ENCODE measurements at places on chromosomes 7 and 10.

DNA sequence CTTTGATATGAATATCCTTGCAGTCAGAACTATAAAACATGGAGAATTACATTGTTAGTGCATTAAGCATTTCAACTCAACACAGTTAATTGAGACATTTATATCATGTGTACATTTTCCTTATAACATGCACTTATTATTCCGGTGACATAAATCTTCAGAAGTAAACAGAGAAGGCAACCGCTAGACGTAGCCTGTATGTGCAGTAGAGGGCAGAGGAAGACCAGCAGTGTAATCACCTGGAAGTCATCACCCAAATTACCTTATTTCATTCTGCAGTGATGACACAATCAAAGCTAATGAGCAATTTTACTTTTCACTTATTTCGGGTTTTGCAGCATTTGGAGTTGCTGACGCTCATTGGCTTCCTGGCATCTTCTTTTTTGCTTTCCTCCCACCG lies 394.6 kb downstream of the SDK1 start:
- DNase-seq = no peak

DNA sequence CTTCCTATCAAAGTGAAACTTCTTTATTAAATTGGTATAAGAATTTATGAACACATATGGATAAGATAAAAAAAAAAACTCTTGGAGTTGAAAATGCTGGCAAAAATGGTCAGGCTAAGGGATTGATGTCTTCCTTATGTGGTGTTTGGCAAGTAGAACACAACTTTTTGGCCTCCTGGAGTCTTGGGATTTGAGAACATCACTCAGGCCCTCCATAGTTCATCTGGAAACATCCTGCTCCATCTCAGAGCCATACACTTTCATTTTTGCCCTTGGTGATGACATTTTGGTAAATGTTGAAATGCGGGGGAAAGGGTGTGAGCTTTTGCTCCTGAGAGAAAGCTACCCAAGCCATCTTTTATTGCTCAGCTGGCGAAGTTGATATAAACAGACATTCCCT lies 27.5 kb upstream of the BTBD16 start:
- no peak for DNase-seq

GRCh38 chr7:43232366-43232765 lies 119.9 kb downstream of the HECW1 start:
- no peak for DNase-seq

- DNase-seq = no peak
These were observed 98.2 kb downstream of the ANK3 start for GRCh38 chr10:60291344-60291930.

DNA sequence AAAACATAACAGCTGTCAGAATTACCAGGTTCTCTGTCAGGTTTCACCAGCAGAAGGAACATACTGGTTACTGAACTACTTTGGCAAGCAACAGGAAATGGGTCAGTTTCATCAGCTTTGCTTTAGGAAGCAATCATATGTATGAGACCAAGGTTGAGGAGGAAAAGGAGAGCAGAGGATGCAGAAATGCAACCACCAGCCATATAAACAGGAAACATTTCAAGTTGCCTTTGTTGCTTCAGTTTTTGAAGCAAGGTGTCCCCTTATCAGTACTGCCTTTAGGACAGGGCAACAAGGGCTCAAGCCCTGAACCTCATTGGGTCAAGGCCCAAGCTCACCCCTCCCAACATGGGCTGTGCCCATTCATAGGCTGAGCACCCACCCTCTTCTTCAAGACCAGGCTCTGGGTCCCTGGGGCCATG lies 10.2 kb downstream of the HIPK2 start:
- no peak for DNase-seq

DNA sequence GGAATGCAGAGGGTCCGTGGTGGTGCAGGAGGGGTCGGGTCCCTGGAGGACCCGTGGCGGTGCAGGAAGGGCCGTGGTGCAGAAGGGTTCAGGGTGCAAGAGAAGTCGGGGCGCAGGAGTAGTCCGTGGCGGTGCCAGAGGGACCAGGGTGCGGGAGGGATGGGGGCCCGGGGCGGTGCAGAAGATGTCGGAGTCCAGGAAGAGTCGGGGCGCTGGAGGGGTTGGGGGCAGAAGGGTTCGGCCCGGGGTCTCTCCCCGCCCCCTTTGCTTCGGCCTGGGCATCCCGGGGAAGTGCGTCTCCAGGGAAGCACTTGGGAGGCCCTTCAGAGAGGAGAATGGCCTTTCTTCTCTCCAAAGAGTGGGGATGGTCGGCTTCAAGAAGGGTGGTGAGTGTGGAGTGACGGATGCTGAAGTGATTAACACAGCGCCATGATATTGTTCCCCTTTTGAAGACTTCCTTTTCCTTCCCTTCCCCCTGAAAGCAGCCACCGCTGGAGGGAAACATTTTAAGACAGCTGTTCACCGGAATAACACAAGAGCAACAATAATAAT lies 997 bp downstream of the WDR37 start:
- DNase-seq = no peak

DNA sequence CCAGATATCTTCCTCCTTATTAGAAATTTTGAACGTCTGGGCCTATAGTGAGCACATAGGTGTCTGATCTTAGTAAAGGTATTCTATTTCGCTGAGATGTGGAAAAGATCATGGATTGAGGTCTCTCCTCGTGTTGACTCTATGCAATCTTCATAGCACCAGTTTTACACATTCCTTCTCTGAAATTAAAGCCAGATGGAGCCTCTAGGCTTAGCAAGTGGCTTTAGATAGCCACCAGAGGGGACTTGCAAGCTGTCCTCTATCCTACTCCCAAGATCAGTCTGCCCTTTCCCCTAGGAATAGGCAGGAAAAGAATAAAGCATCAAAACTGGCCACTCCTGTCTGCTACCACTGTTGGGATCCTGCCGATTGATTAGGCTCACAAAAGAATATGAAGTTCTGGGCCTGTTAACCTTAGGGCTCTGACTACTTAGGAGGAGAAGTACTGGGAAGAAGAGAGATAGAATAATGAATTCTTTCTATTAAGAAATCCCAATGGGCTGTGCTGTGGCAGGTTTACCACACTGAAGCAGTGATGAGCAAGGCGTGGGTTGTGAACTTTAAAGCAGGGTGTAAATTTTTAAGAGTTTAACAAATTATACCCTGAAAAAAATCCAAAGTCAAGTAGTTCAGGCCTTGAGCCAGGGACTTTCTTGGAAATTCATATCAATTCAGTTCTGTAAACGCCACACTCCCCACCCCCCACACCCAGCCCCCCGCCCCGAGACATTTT lies 2.2 kb upstream of the STRIP2 start:
- no peak for DNase-seq

DNA sequence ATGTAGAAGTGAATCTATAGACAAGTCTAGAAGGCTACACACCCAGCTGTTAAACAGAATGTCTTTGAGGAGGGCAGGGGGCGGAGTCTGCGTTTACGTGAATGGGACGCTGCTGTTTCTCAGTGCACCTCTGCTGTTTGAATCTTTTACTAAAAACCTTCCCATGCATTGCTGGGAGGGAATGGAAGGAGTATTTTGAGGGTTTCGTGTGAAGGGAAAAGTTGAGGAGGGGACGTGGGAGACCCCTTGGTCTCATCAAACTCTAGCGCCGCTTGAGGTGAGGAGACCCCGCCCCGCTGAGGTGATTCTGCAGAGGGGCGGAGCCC lies 492 bp upstream of the VCL start:
- DNase-seq = no peak

DNA sequence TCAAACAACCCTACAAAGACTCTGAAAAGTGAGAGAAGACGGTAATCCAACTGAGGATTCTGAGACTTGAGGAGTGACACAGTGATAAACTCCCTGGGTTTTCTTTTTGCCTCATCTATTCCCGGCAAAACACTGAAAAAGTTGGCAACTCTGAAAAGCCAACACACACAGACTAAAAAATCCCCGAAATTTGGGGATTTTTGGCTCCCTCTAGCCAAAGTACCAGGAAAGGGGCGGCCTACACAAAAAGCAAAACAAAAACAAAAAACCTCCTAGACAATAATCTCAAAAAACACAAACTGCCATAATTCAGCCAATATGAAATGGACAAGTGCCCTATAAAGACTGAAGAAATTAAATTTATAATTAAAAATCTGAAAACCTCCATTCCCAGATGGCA lies 161.4 kb downstream of the ATE1 start:
- DNase-seq = no peak

DNA sequence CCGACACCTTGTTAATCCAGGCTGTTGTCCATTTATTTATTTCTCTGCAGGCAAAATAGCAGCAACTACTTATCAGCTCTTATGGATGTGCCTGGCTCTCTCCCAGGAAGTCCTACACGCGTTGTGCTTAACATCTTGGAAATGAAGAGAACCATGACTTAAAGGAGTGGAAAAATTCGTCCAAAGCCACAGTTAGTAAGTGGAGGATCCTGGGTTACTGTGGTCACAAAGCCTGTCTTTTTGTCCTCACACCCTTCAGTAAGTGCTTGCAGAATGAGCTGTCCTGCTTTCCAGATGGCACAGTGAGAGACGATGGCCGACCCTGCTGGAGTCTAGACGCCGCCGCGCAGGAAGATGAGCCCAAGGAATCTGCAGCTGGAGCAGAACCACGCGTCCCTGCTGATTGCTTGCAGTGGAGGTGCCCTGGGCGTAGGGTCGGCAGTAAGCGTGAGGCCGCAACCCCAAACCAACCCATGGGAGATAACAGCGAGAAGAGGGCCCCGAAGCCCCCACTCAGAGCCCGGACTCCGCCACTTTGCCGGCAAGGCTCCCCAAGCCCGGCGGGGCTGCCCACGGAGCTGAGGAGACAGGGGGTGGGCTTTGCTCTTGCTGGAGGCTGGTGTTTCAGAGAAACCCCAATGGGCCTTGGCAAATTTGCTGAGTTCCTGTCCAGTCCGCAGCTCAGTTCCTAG lies 178.6 kb downstream of the CXCL12 start:
- DNase-seq = no peak

DNA sequence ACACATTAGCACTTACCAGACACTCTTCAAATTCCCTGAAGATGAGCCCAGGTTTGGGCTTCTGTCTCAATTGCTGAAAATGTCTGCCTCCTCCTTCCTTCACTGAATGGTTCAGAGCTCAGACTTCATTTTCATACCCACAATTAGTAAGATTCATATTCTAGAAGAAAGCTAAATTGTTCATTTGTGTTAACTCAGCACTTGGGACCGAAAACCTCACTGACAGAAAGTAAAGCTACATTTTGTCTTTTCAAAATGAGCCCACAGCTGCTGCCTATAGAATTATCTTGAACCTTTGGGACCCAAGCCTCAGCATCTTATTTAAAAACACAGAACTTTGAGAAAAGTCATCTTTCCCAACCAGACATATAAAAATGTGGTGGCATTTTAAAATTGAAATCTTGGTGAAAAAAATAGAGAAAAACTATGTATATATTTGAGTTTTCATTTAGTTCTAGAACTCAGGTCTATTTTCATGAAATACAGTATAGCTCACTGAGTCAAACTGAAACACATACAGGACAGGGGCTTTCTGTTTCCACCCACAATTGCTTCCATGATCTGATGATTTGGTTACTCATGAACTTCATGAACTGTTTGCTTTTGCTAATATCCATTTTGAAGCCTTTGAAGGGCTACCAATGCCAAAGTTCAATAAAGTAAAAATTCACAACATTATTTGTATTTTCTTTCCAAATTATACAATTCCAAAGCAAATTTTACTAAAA lies 119.1 kb upstream of the PFKP start:
- no peak for DNase-seq

GRCh38 chr7:2668401-2668800 lies 19.6 kb upstream of the AMZ1 start:
- no peak for DNase-seq

All from stimulated activated CD8-positive, alpha-beta memory T cell treated with anti-CD3 and anti-CD28 coated beads, Interleukin-7, amount 100 ng/mL, for 24 hours (primary cell).